NCI-H2107 (cell line): ENCODE measurements at places on chromosomes 7 and 10.

GRCh38 chr7:117384688-117385362 is 42.5 kb downstream of the ASZ1 start:
- no peak for DNase-seq

DNA sequence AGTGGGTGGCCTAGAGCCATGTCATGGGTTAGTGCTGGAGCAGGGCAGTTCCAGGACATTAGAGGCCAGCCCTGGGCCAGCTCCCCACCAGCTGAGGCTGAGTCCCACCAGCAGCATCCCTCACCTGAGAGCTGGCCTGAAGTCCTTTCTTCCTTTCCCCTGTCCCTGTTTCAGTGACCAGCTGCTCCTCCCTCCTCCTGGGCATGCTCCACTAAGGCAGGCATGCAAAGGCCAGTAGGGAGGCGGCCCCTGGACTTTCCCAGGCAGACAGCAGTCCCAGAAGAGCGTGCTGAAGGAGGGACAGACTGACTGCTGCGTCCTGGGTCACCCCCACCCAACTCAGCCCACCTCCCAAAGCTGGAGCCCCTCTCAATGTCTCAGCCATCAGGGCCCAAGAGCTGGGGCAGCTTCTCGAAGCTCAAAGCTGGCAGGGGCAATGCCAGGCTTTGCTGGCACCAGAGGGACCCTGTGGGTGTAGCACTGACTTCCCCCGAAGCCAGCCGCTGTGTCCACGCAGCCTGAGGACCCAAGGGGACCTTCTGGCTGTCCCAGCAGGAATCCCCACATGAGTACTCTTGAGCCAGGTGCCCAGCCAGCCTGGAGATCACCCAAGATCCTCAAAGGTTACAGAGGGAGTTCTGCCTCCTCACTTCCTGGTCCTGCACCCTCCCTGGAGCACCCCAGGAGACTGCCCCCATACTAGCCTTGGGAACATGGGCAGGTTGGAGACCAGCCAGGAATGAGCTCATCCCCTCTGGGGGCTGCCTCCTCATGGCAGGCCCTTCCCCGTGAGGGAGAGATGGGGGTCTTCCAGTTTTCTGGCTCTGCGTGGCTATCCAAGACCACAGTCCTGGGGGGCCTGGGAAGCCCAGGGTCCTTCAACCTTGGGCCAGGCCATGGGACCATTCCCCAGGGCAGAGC is 35.2 kb upstream of the RET start:
- DNase-seq = no peak

GRCh38 chr7:132351954-132352499 is 224.2 kb downstream of the PLXNA4 start:
- no peak for DNase-seq

- no peak for DNase-seq
Observed at GRCh38 chr10:29517352-29517923, 117.3 kb downstream of the SVIL start.

DNA sequence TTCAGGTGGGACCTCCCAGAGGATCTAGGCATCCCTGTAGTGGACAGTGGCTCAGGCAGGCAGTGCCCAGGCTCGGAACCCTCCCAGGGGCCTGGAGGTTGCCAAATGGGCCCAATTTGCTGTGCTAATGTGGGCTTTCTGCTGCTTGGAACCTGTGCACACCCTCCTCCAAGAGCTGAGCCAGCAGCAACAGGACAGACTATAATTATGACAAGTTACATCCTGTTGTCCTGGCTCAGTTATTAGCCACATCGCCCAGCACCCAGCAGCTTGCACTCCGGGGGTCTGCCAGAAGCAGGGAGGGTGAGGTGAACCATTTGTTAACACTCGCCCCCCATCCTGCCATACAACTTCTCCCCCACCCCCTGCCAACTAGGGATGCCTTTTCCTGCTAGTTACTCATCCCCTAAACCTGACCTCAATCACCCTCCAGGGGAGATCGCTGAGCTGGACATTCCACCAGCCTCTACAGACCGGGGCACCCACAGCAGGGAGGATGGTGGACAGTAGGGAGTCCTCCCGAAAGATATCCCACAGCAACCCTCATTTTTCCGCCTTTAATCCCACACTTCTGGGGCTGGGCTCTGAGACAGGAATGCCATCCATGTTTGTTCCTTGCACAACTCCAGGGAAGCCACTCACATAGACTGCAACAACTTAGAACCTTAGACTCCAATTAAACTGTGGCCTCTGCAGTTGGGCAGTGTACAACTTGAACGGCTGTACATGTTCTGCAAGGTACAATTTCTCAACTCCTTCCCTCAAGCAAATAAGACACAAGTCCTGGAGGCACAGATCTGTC is 7.9 kb upstream of the MYL10 start:
- no peak for DNase-seq

DNA sequence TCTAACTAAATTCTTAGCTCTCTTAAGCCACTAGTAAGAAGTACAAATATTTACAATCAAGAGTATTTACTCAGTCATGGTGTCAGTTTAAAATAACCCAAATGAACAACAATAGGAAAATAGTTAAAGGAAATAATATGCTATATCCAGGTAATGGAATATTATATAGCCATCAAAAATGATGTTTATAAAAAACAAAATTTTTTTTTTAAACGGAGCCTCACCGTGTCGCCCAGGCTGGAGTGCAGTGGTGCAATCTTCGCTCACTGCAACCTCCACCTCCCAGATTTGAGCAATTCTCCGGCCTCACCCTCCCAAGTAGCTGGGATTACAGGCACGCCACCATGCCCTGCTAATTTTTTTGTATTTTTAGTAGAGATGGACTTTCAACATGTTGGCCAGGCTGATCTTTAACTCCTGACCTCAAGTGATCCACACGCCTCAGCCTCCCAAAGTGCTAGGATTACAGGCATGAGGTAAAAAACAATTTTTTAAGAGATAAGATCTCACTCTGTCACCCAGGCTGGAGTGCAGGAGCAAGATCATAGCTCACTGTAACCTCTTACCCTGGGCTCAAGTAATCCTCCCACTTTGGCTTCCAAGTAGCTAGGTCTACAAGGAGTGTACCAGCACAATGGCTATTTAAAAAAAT is 132.5 kb downstream of the NOC3L start:
- no peak for DNase-seq

GRCh38 chr10:113704637-113705343 is 25.1 kb downstream of the CASP7 start:
- no peak for DNase-seq

- DNase-seq = no peak
Observed at GRCh38 chr7:156152390-156152789, 340.1 kb upstream of the SHH start.

DNA sequence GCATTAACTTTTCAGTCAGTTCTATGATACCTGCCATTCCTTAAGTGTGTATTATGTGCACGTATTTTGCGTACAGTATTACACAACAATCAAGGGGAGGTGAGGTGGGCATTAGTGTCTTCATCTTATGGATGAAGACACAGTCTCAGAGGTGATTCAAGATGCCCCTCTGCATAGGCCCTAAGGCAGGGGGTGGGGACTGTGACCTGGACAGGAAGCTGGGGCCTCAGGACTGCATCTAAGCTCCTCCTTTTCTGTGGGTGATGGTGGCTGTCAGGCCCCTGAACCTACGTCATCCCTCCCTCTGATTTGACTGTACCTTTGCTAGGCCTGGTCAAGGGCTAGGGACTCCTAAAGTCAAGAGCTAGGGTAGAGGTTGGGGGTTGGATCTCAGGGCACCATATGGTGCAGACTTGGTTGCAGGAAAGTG is 38.9 kb downstream of the HK1 start:
- DNase-seq = no peak

DNA sequence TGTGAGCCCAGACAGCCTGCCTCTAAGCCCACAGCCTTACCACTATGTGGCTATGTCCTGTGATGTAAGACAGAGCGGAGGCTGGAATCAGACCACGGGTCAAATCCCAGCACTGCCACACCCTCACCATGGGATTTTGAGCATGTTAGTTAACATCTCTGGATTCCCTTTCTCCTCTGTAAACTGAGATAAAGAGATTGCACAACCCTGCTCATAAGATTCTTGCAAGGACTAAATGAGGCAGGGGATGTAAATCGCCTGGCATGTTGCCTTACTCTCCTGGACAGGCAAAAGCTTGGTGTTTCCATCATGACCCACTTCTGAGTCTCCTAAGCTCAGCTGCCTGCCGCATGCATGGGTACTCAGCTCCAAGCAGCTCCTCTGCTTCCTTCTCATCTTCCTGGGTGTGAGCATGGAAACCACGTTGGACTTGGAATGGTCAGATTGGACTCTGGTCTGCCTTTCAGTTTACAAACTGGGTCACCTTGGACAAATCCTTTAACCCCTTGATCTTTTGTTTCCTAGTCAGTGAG is 41.3 kb upstream of the MTURN start:
- DNase-seq = no peak

GRCh38 chr7:107632492-107632865 is 28.1 kb upstream of the SLC26A4 start:
- no peak for DNase-seq

DNA sequence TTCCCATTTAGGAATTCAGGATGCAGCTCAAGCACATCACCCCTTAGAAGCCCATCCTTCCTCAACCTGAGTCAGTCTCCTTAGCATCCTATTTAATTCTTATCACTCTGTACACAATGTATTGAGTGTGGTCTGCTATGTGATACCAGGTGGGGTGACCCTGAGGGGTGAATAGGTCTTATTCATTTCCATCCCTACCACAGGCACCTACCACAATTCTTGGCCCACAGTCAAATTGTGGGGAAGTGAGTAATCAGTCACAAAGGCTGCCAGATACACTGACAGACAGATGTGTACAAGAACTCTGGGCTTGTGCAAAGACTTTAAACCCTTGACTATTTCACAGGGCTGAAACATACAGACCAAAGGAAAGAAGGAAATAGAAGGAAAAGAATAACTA is 560.5 kb downstream of the PARD3 start:
- DNase-seq = no peak

DNA sequence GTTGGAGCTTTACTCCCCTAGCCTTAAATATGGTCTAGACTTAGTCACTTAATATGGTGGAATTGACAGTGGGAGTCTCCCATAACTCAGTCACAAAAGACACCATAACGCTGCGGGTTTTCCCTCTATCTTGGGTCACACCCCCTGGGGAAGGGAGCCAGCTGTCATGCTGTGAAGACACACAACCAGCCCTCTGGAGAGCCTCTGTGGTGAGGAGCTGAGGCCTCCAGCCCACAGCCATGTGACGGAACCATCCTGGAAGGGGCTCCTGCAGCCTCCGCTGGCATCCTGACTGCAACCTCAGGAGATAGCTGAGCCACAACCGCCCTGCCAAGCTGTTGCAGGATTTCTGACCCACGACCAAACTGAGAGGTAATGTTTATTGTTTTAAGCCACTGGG is 37.9 kb downstream of the PAXIP1 start:
- DNase-seq = no peak

DNA sequence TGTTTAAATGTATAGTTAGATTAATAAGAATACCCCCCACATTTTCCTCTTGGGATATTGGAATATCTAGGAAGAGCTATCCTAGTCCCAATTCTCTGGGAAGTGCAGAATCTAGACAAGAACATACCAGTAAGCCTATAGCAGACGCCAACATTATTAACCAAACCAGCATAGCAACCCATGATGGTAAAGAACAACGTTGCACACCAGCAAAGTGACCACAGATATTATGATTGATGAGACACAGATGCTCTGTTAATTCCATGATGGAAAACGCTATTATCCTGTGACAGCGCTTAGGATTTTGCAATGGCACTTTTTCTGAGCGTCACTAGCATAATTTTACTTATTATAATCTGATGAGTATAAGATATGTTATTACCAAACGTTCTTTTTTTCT is 603.1 kb upstream of the PCDH15 start:
- DNase-seq = no peak

DNA sequence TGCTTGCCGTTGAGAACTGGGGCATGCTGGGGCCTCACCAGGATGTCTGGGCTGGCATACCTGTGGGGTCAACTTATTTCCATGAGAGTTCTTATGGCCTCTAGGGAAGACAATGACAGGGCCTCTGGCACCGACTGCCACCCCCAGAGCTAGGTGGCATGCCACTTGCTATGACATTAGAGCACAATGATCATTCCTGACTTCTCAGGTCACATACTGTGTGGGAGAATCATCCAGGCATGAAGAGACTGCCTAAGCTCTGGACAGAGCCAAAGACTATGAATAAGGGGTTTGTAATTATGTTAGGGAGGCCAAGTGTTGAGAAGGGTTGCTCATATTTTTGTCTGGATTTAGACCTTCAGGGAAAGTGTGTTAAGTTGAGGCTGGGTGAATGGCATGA is 97.5 kb downstream of the PTPN20 start:
- no peak for DNase-seq

DNA sequence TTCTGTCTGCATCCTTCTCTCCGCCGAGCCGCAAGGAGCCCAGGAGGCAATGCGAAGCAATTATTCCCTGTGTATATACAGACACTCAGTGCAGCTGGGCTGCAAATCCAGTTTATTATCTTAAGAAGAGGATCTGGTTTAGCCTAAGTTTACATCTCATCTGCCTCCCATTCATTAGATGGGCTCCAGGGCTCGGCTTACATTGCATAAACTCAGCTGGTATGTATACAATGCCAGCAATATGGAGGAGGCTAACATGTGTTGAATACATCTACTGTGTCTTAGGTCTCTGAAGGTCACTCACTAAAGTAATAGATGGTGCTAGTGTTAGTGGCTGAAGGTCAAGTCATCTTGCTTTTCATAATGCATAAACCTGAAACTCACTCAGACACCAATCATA is 996.8 kb downstream of the KCNMA1 start:
- no peak for DNase-seq

- no peak for DNase-seq
Observed at GRCh38 chr7:141837683-141838082, 3.6 kb downstream of the PRSS37 start.

- no peak for DNase-seq
Observed at GRCh38 chr10:16717622-16718395, 99.4 kb downstream of the RSU1 start.

GRCh38 chr10:35270100-35270499 is 66.2 kb upstream of the CCNY start:
- no peak for DNase-seq

GRCh38 chr10:122331100-122331499 is 43.4 kb upstream of the PLEKHA1 start:
- no peak for DNase-seq

- DNase-seq = no peak
Observed at GRCh38 chr7:18610331-18610948, 114.9 kb downstream of the HDAC9 start.

GRCh38 chr7:37149051-37149772 is 299.5 kb downstream of the ELMO1 start:
- no peak for DNase-seq

GRCh38 chr10:112838784-112839481 is 111.1 kb upstream of the TCF7L2 start:
- DNase-seq = no peak

- DNase-seq = no peak
Observed at GRCh38 chr7:46264646-46265045, 343.6 kb upstream of the IGFBP3 start.

GRCh38 chr10:52353960-52354394 is 39.9 kb downstream of the DKK1 start:
- DNase-seq = no peak

GRCh38 chr7:88771417-88771816 is 11.9 kb downstream of the ZNF804B start:
- no peak for DNase-seq
